Natural killer cell treated with Interleukin-12 subunit alpha and Interleukin-12 subunit beta and Interleukin-15 and Interleukin-18, amount 100 ng/mL, for 72 hours (primary cell): ENCODE measurements at places on chromosomes 1 and 21. TPM values are rescaled to one million over a fixed set of nuclear protein-coding genes. Genes with fewer than 3 reads are reported as not detected.

GRCh38 chr1:5566924-5567323 lies 425.3 kb downstream of the NPHP4 start:
- DNase-seq, result no peak
- H3K27me3 ChIP-seq, result peaks cover 8% of the 10 kb centered on the region
- no peaks in the 10 kb centered on the region for H3K4me1 ChIP-seq
- H3K4me3 ChIP-seq, result no peak overlapping the region

GRCh38 chr1:53458634-53459033 lies 565 bp upstream of the DMRTB1 start:
- DNase-seq, result no peak
- no peak overlapping the region for H3K27ac ChIP-seq
- no peaks in the 10 kb centered on the region for H3K36me3 ChIP-seq
- no peak overlapping the region for H3K4me3 ChIP-seq
- no peaks in the 10 kb centered on the region for H3K27me3 ChIP-seq

DNA sequence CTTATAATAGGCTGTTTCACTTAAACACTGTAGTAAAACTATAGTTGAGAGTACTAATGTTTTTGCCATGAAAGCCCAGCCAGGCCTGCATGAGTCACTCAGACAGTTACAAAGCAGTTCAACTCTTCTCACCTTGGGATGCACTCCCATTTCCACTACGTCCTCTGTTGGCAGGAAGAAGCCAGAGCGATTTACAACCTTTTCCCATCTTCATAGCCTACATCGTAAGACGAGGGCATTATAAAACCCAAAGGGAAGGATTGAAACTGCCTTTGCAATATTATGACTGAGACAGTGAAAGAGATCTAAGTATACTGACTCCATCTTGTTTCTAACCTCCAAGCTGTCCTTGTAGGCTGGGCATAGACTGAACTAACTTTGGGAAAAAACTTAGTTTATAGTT lies 71.8 kb upstream of the CSF1 start:
- no peak for DNase-seq
- H3K36me3 ChIP-seq, result peaks cover 6% of the 10 kb centered on the region
- no peaks in the 10 kb centered on the region for H3K4me1 ChIP-seq
- peaks cover 11% of the 10 kb centered on the region for H3K27me3 ChIP-seq

DNA sequence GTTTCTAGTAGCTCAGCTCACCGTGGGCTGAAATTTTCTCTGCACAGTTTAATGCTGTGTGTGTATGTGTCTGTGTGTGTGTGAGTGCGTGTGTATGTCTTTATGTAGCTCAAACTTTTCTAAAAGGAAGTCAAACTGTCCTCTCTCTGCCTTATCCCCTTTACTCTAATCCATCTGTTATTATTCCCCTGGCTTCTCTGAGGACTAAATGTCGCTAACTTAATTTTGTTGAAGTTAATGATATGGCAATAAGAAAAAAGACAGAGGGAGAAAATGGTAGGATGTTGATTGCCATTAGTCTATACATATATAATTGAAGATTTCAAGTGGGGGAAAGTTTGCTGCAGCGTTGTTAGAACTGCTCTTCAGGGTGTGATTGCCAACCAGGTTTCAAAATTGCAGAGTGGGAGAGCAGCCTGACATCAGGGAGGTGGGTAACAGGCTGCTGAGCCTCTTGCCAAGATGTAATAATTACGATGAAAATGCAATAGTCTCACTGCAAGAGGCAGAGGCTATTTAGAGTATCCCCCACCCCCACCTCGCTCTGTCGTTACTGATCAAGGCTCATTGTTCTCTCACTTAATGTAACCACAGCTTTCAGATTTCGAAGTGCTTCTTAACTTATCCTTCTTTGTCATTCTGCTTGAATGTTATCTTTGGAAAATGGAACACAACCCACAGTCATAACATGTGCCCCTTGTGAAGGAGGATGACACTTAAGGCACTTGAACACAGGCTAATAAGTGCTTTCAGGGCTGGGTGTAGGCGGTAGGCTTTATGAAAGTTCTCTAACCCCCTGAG lies 559.0 kb upstream of the PLXNA2 start:
- no peak overlapping the region for H3K27ac ChIP-seq
- no peak for DNase-seq
- H3K36me3 ChIP-seq, result no peaks in the 10 kb centered on the region
- H3K27me3 ChIP-seq, result no peaks in the 10 kb centered on the region
- no peak overlapping the region for H3K4me3 ChIP-seq
- no peaks in the 10 kb centered on the region for H3K4me1 ChIP-seq

GRCh38 chr1:56833088-56833487 lies 13.9 kb upstream of the FYB2 start:
- H3K36me3 ChIP-seq, result no peaks in the 10 kb centered on the region
- no peak for DNase-seq
- H3K4me3 ChIP-seq, result no peak overlapping the region
- H3K27ac ChIP-seq, result no peak overlapping the region

DNA sequence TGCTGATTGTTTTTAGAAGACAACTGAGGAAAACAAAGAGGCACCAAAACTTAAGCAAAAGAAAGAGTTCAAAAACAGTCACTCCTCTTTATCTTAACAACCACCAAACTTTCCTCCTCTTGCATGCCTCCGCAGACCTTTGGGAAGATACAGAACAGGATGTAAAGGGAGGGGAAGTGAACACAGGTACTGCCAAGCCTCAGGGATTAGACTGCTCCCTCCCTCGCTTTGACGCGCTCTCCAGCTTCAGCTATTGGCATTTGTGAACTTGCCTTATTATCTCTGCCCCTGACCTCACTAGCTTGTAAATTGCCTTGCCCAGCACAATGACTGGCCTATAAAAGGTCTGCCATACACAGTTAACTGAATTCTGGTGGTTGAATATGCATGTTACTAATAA lies 4.8 kb upstream of the SRP9 start:
- H3K27ac ChIP-seq, result no peak overlapping the region
- H3K27me3 ChIP-seq, result no peaks in the 10 kb centered on the region
- DNase-seq, result no peak
- H3K4me1 ChIP-seq, result no peaks in the 10 kb centered on the region
- H3K4me3 ChIP-seq, result no peak overlapping the region
- no peaks in the 10 kb centered on the region for H3K36me3 ChIP-seq

DNA sequence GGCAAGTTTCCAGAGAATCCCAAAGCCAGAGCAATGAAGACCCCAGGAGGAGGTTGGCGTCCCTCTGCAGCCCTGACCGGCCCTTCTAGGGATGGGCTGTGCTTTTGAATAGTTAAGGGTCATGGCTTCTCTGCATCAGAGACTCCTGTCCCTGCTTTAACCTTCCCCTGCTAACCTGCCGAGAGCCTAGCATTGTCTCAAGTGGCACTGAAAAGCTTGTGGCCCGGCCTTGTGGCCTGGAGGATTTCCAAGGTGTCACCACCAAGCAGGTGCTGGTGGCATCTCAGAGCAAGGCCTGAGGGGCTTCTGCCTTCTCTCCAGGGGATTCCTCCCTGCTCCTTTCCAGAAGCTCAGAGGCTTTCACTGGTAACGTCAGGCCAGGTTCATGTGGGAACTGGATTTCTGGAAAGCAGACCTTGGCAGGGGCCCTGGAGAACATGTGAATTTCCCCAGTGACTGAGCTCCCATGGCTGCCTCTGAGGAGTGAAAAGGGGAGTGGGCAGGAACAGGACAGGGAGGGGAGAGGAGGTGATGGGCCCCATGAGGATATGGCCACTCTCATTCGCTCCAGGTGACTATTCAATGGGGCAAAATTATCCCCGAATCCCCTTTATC lies 409.9 kb downstream of the PTPRU start:
- H3K27ac ChIP-seq, result no peak overlapping the region
- no peaks in the 10 kb centered on the region for H3K4me1 ChIP-seq
- no peak overlapping the region for H3K4me3 ChIP-seq
- H3K36me3 ChIP-seq, result no peaks in the 10 kb centered on the region

DNA sequence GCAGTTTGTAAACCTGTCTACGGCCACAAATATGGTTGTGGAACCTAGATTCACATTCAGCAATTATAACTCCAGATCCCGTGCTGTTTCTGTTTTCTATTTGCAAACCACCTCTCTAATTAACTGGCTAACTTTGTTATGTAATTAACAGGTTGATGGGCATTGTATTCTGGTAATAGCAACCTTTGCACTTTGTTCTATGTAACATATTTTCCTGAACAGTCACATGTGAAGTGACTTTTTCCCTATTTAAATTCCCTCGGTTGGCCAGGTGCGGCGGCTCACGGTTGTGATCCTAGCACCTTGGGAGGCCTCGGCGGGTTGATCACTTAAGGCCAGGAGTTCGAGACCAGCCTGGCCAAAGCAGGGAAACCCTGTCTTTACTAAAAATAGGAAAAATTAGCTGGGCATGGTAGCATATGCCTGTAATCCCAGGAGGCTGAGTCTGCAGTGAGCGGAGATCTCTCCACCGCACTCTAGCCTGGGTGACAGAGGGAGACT lies 1.4 kb downstream of the ACADM start:
- H3K4me3 ChIP-seq, result peak overlapping the region; percentile 97
- H3K27me3 ChIP-seq, result no peaks in the 10 kb centered on the region
- no peak for DNase-seq
- H3K4me1 ChIP-seq, result peaks cover 23% of the 10 kb centered on the region
- peak overlapping the region; percentile 91 for H3K27ac ChIP-seq

DNA sequence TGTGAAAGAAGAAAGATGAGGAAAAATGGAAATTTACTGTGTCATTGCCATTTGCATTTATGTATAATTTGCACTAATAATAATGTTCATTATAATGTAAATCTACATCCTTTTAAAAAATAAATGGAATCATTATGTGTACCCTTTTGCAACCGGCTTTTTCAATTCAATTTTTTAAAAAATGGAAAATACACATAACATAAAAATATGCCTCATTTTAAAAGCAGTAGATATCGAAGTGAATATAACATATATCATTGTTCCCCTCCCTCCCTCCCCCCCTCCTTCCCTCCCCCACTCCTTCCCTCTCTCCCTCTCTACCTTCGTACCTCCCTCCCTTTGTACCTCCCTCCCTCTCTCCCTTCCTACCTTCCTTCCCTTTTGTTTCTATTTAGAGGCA lies 33.0 kb downstream of the UBE4B start:
- H3K4me3 ChIP-seq, result no peak overlapping the region
- no peaks in the 10 kb centered on the region for H3K27me3 ChIP-seq
- DNase-seq, result no peak
- H3K4me1 ChIP-seq, result peaks cover 24% of the 10 kb centered on the region
- H3K27ac ChIP-seq, result no peak overlapping the region
- H3K36me3 ChIP-seq, result no peaks in the 10 kb centered on the region

The LHX8 gene
- not detected for total RNA-seq

The SLC1A7 gene
- 1.1 TPM for total RNA-seq
